Activated CD8-positive, alpha-beta memory T cell treated with anti-CD3 and anti-CD28 coated beads, Interleukin-2, amount 50 U/mL, for 48 hours (primary cell): ENCODE measurements at places on chromosomes 12 and 14.

DNA sequence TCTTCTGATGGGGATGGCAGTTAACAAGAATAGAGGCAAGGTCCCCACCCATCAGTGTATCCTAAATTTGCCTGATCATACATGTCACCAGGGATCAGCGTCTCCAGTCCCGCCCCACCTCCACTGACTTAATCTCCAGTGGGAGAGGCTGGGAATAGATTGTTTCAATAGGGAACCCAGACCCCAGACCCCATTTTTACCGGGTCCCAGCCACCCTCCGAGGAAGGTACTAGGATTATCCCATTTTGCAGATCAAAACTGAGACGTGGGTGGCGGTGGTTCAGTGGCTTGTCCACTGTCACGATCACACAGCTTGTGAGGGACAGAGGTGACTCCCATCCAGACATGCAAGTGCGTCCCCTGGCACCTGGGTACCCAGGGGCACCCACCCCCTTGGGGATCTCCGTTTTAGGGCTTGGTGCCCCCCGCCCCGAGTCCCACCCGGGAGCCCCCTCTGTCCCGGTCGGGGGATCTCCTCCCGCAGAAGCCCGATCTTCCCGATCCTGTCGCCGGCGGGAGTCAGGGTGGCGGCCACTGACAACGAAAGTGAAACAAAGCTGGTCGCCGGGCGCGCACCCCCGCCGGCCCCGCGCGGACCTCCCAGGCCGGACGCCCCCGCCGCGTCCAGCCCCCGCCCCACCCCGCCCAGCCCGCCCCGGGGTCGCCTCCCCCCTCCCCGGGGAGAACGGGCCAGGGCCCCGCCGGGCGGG, 523 bp downstream of the WSB2 start:
- no peak for DNase-seq

- no peak for DNase-seq
Observed at GRCh38 chr14:40197344-40197743, 765.1 kb upstream of the FBXO33 start.

DNA sequence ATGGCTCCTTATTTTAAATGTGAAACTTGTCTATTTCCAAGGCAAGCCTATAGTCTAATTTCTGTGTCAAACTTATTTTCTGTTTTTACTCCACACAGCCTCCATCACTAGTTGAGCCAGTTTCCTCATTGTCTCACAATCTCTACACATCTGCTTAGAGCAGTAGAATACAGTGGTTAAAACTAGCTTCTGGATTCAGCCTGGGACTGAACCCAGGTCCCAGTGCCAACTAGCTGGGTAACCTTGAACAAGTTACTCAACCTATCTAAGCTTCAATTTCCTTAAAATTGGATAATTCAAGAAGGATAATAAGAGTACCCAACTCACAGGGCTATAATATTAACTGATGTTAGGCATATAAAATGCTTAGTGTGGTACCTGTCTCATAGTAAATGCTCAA, 304.7 kb upstream of the NPAS3 start:
- DNase-seq: no peak

- DNase-seq: no peak
Observed at GRCh38 chr14:30547388-30548048, 11.4 kb upstream of the G2E3 start.

DNA sequence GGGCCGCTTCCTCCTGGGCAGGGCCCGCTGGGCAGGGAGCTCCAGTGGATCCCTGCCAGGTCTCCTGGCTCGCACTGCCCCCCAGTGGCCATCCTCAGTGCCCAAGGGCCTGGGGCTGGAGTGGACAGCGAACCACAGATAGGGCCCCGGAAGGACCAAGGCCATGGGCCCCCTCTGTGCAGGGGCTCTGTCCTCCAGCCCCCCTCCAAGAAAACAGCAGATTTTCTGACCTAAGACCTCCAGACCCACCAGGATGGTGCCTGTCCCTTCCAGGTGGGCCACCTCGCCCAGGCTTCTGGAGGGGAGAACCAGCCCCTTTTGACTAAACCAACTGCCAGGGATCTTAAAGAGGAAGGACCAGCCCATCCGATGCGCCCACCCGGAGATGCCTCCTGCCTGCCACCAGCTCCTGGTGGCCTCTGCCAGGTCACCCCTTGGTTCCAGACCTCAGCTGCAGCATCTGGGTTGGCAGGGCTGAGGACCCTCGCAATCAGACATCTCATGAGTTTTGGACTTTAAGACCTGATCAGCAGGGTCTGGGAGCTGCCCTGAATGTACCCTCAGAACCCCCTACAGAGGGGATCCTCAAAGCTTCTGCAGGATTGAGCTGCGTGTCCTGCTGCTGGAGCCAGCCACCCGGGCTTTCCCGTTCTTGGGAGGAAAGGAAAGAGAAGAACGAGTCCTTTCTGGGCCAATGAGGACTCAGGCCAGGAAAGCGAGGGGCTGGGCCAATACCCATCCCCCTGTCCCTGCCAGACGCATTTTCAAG, 325.8 kb upstream of the DIO3 start:
- DNase-seq: peak; percentile 71

DNA sequence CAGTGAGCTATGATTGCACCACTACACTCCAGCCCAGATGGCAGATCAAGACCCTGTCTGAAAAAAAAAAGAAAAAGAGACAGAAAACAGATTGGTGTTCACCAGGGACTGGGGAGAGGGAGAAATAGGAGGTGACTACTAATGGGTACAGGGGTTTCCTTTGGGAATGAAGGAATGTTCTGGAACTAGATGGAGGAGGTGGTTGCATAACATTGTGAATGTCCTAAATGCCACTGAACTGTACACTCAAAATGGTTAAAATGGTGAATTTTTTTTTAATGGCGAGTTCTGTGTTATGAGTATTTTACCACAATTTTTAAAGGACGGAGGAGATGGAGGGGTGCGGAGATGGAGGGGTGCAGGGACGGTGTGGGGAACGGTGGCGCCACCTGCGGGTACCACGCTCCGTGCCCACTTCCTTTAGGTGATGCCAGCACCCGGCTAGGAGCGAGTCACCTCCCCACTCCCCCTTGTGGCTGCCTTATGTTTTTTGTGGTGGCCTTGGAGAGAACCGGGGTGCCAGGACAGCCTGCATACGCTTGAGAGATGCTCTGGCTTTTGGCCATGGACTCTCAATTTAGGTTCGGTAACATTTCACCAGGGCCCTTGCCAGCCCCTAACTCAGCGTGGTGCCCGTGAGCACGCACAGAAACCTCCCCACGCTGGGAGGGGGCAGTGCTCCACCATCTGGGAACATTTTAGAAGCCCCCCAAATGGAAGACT, 16.1 kb downstream of the UBC start:
- DNase-seq: peak; percentile 79

DNA sequence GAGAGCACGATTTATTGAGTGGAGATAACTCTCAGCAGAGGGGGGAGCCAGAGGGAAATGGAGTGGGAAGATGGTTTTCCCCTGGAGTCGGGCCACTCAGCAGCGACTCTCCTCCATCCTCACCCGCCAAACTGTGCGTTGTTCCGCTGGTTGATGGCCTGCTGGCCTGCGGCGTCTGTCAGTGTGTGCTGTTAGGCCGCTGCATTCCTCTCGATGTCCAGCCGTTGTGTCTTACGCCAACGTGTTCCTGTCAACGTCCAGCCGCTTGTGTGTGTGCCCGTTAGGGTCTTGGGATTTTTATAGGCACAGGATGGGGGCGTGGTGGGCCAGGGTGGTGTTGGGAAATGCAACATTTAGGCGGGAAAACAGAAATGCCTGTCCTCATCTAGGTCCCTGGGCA, 69.2 kb downstream of the PTPRQ start:
- DNase-seq: no peak
